ENCODE measurements at places on chromosomes 2 and 18. TPM values are rescaled to one million over a fixed set of nuclear protein-coding genes. Genes with fewer than 3 reads are reported as not detected.
A peak's percentile ranks its signal among the peaks of the same experiment; 100 is the strongest.

The PIEZO2 gene
- total RNA-seq: 5.9 TPM

The GPR55 gene
- 2.7 TPM for total RNA-seq

The SLC8A1 gene
- 40.8 TPM for total RNA-seq

The LOXHD1 gene
- total RNA-seq: not detected

The FOXD4L1 gene
- not detected for total RNA-seq

The MAP4K4 gene
- 75.9 TPM for total RNA-seq

The NTSR2 gene
- total RNA-seq: not detected

DNA sequence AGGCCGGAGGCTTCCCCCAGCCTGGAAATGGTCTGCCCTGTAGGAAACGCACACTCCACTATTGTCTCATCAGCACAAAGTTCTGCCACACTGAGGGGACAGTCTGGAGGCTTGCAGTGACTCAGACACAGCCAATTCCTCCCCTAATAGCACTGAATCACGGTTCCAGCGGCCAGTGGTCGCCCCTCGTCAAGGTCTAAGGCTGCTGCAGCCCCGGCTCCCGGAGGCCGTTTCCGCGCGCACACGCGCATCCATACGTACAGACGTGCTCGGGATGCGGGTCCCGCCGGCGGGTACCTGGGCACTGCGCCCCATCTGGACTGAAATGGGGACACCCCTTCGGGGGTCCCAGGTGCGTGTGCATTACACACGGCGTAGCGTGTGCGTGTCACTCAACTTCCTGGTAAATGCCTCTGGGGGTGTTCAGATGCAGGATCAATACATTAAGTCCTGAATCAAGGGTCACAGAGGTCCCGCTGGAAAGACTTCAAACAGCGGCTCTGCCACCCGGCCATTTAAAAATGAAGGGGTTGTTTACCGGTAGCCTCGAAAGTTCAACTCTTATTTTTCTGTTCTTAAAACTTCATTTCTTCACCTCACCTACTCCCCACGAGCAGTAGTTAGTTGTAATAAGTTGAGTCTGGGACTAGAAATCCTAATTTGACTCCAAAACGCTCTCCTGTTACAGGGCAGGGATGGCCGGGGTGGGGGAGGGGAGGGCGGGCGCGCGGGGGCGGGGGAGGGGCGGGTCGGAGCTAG is 572 bp upstream of the ZNF516 start:
- no peak for DNase-seq
- no peaks in the 10 kb centered on the region for H3K27me3 ChIP-seq
- peaks cover 6% of the 10 kb centered on the region for H3K4me1 ChIP-seq
- peak overlapping the region; percentile 95 for H3K27ac ChIP-seq
- no peaks in the 10 kb centered on the region for H3K36me3 ChIP-seq
- H3K4me3 ChIP-seq: peak overlapping the region; percentile 79

DNA sequence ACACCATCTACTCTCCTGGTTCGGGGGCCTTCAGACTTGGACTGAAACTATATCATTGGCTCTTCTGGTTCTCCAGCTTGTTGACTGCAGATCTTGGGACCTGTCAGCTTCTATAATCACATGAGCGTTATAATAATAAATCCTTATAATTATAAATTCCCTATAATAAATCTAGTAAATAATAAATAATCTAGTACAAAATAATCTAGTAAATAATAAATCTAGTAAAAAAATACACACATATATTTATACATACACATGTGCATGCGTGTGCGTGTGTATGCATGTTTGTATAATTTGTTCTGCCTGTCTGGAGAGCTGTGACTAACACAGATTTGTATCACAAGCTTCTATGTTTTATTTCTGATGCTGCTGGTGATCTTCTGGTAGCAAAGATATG is 40.8 kb downstream of the KATNAL2 start:
- no peak overlapping the region for H3K4me3 ChIP-seq
- H3K36me3 ChIP-seq: no peaks in the 10 kb centered on the region
- no peaks in the 10 kb centered on the region for H3K27me3 ChIP-seq
- DNase-seq: no peak

- no peak overlapping the region for H3K27ac ChIP-seq
- no peaks in the 10 kb centered on the region for H3K4me1 ChIP-seq
- H3K4me3 ChIP-seq: no peak overlapping the region
- no peaks in the 10 kb centered on the region for H3K36me3 ChIP-seq
- H3K27me3 ChIP-seq: no peaks in the 10 kb centered on the region
- DNase-seq: no peak
Measured at GRCh38 chr18:35692866-35693265, 111.3 kb downstream of the GALNT1 start.

- DNase-seq: no peak
- H3K27me3 ChIP-seq: no peaks in the 10 kb centered on the region
- H3K36me3 ChIP-seq: no peaks in the 10 kb centered on the region
- H3K27ac ChIP-seq: peak overlapping the region; percentile 57
- peaks cover 48% of the 10 kb centered on the region for H3K4me1 ChIP-seq
Measured at GRCh38 chr2:189545418-189545817, 35.2 kb downstream of the SLC40A1 start.

GRCh38 chr2:44969936-44970335 is 28.4 kb downstream of the SIX3 start:
- no peak overlapping the region for H3K27ac ChIP-seq
- H3K36me3 ChIP-seq: no peaks in the 10 kb centered on the region
- H3K4me1 ChIP-seq: peaks cover 13% of the 10 kb centered on the region
- H3K27me3 ChIP-seq: no peaks in the 10 kb centered on the region
- DNase-seq: no peak
- H3K4me3 ChIP-seq: no peak overlapping the region

- H3K36me3 ChIP-seq: no peaks in the 10 kb centered on the region
- peak within 1 kb of the TSS; percentile 78 for H3K27ac ChIP-seq
- no peaks in the 10 kb centered on the region for H3K27me3 ChIP-seq
- H3K4me1 ChIP-seq: peaks cover 38% of the 10 kb centered on the region
- peak within 1 kb of the TSS; percentile 75 for H3K4me3 ChIP-seq
- no peak for DNase-seq
Measured at GRCh38 chr2:225041851-225042799, at the start of gene DOCK10. TSS of gene DOCK10 (minus strand) at chr2:225042468. CDS start at chr2:225042374, 94 bp downstream.

DNA sequence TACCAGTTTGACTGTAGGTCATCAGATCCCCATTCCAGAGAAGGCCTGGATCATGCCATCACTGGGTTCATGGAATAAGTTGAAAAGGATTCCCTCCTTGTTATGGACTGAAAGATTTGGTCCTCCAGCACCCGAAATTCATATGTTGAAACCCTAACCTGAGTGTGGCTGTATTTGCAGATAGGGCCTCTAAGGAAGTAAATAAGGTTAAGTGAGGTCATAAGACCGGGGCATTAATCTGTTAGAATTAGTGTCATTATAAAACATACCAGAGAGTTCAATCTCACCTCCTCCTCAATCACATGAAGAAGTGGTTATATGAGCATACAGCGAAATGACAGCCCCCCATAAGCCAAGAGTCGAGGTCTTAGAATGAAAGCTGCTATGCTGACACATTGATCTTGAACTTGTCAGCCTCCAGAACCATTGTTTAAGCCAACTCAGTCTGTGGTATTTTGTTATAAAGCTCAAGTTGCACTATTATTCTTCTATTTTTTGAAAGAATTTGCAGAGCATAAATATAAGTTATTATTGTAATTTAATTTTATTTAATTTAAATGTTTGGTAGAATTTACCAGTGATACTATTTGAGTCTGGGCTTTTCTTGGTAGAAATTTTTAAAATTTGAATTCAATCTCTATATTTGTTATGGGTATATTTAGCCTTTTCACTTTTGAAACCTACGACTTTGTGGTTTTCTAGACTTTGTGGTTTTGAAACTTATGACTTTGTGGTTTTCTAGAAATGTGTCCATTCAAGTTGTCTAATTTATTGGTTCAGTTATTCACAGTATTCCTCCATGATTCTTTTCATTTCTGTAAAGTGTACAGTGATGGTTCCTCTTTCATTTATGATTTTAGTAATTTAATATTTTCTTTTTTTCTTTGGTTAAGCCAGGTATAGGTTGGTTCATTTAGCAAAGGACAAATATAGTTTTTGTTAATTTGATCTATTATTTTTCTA is 1206.7 kb upstream of the CDH2 start:
- no peaks in the 10 kb centered on the region for H3K27me3 ChIP-seq
- no peaks in the 10 kb centered on the region for H3K36me3 ChIP-seq
- no peak overlapping the region for H3K4me3 ChIP-seq
- H3K4me1 ChIP-seq: no peaks in the 10 kb centered on the region

DNA sequence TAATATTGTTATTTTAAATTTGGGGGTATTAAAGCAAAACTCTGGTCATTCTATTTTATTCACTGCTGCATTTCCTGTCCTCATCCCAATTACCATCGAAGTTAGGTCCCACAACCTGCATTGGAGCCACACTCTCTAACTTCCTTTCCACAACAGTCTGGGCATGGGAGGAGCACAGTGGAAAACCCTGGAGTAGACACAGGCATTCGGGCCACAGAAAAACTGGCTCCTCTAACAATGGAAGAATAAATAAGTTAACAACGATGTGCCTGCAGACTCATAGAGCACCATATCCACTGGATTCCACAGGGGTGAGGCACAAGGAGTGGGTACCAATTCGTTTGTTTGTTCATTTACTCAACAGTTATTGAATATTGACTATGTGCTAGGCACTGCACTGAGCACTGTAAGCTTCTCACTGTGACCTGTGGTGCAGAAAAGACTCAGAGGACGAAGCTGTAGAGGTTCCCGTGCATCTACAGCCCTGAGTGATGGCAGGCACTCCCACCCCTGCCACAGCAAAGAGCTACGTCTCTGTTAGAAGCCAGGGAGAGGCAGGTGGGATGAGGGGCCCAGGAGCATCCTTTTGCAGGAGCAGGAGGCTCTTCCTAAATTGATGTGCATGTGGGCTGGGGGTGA is 154.2 kb upstream of the PGAP1 start:
- no peak overlapping the region for H3K4me3 ChIP-seq
- peak overlapping the region; percentile 40 for H3K27ac ChIP-seq
- H3K27me3 ChIP-seq: no peaks in the 10 kb centered on the region
- peaks cover 20% of the 10 kb centered on the region for H3K36me3 ChIP-seq
- no peak for DNase-seq
- H3K4me1 ChIP-seq: peaks cover 15% of the 10 kb centered on the region

DNA sequence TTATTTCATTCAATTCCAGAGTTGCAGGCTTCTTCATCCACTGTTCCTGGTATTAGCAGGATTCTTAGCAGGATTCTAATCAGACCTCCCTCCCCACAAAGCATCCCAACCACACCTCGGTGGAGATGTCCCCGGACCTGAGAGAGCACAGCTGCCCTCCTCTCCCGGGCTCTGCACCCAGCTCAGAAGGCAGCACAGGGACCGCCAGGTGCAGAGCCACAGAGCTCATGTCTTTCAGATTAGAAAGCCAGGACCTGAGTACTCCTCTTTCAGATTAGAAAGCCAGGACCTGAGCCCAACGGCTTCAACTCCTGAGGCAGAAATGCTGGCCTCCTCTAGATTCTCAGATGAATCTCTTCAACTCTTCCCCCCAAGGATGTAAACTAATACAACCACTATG is 152.3 kb downstream of the MYO5B start:
- no peaks in the 10 kb centered on the region for H3K4me1 ChIP-seq
- no peaks in the 10 kb centered on the region for H3K36me3 ChIP-seq
- H3K4me3 ChIP-seq: no peak overlapping the region
- H3K27ac ChIP-seq: no peak overlapping the region
- no peaks in the 10 kb centered on the region for H3K27me3 ChIP-seq

DNA sequence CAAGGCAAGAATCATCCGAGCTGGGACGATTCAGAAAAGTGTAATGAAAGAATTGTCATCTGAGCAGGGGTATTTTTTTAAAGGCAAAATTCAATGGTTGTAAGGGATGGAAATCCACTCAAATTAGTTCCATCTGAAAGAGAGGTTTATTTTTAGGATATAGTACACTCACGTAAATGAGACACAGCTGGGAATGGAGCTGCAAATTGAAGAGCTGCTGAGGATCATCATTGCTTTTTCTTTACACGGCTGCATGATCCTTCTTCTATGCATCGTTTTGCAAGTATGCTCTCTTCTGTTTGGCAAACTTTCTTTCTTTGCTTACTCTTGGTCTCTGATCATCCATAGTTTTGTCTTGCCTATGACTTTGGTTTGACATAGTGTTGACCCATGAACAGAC is 27.4 kb upstream of the CUL3 start:
- H3K4me1 ChIP-seq: no peaks in the 10 kb centered on the region
- no peaks in the 10 kb centered on the region for H3K36me3 ChIP-seq
- H3K4me3 ChIP-seq: no peak overlapping the region
- H3K27ac ChIP-seq: no peak overlapping the region
- H3K27me3 ChIP-seq: no peaks in the 10 kb centered on the region

DNA sequence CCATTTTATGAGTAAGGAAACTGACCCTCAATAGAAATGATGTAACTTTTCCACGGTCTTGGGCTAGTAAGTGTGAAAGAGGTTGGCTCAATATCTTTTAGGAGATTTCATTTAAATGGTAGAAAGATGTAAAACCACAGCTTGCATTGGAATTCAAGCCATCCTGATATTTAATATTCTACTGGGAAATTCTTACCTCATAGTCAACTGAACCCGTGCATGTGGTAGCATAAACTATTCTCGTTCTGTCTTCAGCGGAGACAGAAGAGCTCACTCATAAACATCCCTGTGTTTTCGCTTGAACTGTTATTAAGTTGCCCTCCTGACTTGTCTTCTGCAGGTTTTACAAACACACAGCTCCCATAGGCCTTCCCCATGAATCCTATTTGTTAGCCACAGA is 8.5 kb upstream of the SPATS2L start:
- H3K27me3 ChIP-seq: no peaks in the 10 kb centered on the region
- no peak overlapping the region for H3K4me3 ChIP-seq
- no peaks in the 10 kb centered on the region for H3K36me3 ChIP-seq
- H3K4me1 ChIP-seq: no peaks in the 10 kb centered on the region

GRCh38 chr2:175539122-175539521 is 357.6 kb upstream of the ATP5MC3 start:
- no peak overlapping the region for H3K27ac ChIP-seq
- no peaks in the 10 kb centered on the region for H3K4me1 ChIP-seq
- H3K27me3 ChIP-seq: no peaks in the 10 kb centered on the region
- no peak for DNase-seq
- H3K36me3 ChIP-seq: no peaks in the 10 kb centered on the region
